ENCODE measurements at places on chromosomes 6 and 20.

GRCh38 chr6:11833626-11834592, 55.3 kb upstream of the ADTRP start:
- DNase-seq = no peak

GRCh38 chr6:8499540-8499939, 64.2 kb upstream of the SLC35B3 start:
- DNase-seq = peak; percentile 51

DNA sequence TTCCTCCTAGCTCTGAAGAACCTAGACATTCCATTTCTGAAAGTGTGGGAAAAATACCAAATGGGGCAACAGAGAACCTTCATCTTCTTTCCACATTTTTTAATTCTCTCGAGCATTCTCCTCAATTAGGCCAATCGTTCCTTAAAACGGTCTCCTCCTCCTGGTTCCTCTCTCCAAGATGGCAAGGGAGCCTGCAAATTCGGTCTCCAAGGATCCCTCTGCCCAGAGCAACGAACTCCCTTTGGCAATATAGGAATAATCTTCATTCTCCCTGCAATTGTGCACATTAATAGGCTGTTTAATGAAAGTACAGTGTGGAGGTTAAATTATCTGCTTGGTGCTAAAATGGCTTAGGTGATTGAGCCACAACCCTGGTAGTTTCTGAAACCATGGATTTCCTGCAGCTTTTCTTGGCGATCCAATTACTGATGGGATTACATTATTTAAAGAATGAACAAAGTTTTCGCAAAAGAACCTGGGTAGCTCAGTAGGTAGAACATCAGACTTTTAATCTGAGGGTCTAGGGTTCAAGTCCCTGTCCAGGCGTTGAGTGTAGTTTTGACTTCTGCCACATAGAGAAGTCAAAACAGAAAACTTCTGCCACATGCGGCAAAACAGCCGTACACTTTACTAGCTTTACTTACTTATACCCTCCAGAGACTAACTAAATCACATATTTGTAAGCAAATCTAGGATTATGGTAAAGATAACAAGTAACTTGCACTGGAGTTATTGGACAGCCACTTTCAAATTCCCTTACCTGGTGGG, 102.9 kb upstream of the ZNF184 start:
- peak; percentile 79 for DNase-seq

DNA sequence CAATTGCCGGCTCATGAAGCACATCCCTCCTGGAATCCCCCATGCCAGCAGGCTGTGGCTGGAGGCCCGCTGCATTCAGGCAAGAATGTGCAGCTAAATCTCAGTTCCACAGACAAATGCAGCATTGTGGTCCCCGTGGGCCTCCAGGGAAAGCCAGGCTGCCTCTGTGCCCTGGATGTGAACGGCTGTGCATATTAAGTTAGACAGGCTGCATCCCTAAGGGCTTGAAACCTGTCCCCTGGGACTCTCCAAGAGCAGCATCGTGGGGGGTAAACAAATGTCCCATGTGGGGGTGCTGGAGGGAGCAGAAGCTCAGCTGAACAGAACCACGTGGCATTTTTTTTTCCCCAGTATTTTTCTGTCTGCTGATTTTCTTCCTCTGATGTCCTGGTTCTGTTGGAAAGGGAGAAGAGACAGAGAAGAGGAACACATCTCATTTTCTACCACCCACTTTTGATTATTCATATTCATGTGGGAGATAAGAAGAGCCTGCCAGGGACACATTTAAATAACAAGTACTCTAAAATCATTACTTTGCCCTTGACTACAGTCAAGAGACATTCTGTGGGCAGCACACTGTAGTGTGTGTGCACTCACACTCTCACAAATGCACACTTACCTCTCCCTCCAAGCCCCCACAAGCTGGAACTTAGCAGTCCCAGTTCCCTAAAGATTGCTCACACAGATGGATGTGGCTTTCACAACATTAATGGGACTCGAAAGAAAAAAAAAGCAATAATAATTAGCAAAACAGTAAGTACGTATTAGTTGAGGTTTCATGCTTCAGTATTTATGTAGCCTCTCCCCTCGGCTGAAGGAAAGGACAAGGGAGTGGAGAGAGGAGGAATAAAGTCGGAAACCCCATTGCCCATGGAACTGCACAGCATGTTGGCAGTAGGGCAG, 16.9 kb downstream of the GFOD1 start:
- no peak for DNase-seq

- peak; percentile 77 for DNase-seq
These were observed 24.1 kb upstream of the ROS1 start for GRCh38 chr6:117449549-117450439.

DNA sequence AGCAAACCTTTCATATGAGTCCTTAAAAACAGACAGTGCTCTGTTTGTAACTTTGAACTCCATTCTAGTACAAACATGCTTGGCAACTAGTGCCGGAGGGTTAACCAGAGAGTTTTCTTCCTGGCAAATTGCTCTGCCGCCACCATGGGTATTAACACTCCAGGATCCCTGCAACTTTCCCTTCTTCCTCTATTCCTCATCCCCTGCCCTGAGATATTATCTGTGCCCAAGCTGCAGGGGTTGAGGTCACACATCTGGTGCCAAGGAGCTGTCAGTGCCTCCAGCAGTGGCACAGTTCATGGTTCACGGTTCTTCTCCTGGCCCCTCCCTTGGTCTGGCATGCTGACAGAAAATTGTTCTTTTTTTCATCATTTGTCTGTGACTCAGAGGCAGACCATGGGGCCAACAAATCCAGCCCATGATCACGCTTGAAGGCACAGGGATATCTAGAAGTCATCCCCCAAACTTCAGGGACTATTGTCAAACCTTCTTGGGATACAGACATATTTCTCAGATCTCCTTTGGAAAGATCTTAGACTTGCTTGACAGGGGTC, 77.5 kb downstream of the ATXN1 start:
- DNase-seq = peak; percentile 96

DNA sequence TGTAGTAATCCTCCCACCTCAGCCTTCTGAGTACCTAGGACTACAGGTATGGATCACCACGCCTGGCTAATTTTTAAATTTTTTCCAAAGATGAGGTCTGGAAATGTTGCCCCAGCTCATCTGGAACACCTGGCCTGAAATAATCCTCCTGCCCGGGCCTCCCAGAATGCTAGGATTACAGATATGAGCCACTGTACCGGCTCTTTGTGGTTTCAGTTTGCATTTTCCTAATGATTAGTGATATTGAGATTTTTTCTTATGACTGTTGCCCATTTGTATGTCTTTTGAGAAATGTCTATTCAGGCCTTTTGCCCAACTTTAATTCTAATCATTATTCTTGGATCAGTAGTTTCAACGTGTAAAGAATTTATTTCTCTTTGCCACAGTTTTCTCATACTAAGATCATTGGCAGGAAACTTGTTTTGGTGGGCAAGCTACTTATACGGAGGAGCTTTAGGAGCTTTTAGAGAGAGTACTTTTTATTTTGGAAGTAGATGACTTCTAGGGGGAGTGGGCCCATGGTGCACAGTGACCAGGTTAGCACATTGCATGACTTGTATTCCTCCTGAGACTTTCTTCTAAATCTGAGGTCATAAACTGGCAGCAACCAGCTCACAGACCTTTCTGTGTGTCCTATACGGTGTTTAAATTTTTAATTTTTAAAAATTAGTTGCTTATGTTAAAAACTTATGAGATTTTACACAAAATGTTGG, 62.3 kb downstream of the STK4 start:
- DNase-seq = no peak

GRCh38 chr6:148068437-148069061, 274.1 kb upstream of the SASH1 start:
- no peak for DNase-seq

DNA sequence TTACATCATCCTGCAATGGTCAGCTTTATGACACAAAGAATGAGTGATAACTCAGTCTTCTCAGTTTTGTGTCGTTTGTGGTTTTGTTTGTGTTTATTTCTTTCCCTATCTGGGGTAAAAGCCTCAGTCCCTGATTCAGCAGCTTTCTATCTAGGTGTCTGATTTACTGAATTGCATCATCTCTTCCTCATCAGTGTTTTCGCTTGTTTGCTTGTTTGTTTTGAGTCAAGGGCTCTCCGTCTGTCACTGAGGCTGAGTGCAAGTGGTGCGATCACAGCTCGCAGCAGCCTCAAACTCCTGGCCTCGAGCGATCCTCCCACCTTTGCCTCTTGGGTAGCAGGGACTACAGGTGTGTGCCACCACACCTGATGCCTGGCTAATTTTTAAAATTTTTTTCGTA, 548.9 kb downstream of the PRKN start:
- no peak for DNase-seq

- DNase-seq = no peak
These were observed 160.8 kb downstream of the CDC5L start for GRCh38 chr6:44548319-44548718.

DNA sequence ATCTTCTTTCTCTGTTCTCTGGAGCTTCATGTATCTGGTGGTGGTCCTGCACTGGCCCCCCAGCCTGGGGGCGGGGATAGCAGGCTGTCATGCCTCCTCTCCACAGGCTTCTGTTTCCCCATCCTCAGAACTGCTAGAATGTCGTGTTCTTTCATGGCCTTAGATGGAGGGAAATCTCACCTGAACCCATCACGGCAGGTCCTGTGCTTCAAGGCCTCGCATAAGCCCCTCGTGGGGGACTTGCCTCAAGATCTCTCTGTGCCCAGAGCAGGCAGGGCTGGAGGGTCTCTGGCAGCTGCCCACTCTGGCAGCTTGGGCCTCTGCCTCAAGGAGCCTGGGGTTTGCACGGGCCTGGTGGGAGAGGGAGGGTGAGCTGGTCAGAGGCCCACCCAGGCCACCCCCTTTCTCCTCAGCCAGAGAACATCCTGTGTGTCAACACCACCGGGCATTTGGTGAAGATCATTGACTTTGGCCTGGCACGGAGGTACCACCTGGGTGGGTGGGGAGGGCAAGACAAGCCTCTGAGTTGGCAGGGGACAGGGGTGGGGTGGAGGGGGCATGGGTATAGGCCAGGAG, 11.3 kb downstream of the MYLK2 start:
- no peak for DNase-seq

DNA sequence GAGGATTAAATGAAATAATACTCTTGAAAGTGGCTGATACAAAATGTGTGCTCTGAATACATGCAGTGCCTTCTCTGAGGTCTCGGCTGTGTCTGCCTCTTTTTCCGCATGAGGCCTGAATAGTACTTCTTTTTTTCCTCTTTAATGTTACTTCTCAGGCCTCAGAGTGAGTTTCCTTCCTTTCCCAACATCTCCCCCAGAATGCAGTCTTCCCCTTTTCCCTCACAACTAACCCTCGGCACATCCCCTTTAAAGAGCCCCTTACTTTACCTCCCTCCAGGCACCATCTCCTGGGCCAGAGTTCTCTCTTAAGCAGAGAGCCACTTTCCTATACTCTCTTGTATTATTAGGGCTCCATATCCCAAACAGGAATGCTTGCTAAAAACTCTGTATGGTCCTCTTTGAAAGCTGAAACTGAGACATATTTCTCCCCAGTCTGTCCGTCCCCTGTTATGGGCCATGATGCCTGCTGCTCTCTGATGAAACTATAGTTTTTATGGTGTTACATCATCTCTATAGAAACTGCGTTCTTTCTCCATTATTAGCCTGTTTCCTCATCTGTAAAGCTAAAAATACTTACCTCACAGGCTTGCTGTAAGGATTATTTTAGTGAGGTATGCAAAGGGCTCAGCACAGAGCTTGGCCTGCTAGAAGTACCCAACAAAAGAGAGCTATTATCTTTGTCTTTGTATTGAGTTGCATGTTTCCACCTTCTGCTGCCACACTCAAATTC, 2.3 kb downstream of the PLAGL2 start:
- no peak for DNase-seq

GRCh38 chr6:39980839-39981580, 46.7 kb upstream of the MOCS1 start:
- DNase-seq = peak; percentile 50

All from PC-3 (cell line).